AG08395 (cell line): ENCODE measurements at places on chromosomes 2 and 18.
A peak's percentile ranks its signal among the peaks of the same experiment; 100 is the strongest.

GRCh38 chr2:157809212-157809611 lies 66.9 kb downstream of the ACVR1 start:
- peak; percentile 41 for DNase-seq

DNA sequence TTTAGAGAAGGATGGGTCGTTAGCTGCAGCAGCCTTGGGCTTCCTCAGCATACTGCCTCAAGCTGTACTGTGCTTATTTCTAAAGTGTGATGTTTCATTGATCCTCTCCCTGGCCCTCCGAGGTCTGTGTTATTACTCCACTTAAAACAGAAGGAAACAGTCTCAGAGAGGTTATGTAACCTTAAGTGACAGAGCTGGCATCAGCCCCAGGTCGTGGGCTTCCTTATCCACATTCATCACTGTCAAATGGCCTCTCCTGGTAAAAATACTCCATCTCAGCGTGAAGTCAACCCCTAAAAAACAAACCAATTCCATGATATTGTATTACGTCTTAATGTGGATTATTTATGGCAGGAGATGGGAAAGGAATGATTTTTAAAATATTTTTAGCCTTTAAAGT lies 153.3 kb upstream of the NOSTRIN start:
- no peak for DNase-seq

GRCh38 chr2:216756435-216756834 lies 61.1 kb upstream of the IGFBP5 start:
- no peak for DNase-seq

DNA sequence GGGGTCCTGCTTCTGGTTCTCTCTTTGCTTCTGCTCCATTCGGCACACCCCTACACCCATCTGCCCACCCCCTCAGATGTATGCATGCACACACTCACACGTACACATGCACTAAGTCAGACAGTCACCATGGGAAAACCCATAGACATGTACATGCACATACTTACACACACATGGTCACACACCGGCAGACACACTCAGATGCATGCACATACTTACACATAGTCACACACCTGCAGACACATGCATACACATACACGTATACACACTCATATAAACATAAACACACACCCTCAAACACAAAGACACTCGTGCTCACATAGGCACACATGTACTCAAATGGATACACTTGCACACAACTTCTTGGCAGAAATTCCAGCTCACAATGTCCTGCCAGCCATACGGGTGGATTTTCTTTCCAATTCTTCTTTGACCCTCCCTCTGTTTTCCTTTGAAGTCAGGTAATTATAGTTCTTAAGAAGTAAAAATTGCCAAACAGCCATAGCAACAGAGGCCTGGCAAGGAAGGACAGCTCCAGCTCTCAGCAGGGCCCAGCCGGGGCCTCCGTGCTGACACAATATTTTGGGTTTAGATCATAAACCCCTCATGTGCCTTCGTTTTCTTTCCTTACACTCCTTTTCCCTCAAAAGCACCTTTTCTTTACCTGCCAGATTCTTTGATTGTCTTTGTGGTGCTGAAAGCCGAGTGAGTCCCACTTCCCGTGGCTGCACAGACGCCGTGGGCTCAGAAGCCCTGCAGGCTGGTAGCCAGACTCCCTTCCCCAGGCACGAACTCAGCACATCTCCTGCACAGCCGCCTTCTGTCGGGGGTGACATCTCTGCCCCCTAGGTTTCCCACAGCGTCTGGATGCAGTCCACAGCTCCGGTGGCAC lies 195.7 kb downstream of the ARL4C start:
- DNase-seq = no peak

- DNase-seq = no peak
Observed at GRCh38 chr2:1599301-1600085, 144.8 kb downstream of the PXDN start.

GRCh38 chr2:121608967-121609366 lies 40.3 kb downstream of the CLASP1 start:
- DNase-seq = no peak

GRCh38 chr18:34729740-34730355 lies 19.8 kb downstream of the DTNA start:
- DNase-seq = no peak

DNA sequence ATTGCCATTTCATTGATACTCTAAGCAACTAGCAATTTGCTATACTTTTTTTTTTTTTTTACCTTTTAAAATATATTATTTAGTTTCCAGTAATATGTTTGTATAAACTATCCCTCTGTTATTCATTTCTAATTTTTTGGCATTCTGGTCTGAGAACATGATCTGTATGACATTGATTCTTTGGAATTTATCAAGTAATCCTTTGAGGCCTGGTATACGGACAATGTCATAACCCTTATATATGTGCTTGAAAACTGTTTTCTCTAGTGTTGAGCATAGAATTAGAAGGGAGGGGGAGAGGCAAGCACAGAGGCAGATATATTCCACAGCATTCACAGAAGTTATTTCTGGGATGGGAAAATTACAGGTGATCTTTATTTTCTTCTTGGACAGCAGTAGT lies 48.2 kb upstream of the POLE4 start:
- no peak for DNase-seq

GRCh38 chr2:55301277-55301676 lies 32.2 kb upstream of the MTIF2 start:
- no peak for DNase-seq

DNA sequence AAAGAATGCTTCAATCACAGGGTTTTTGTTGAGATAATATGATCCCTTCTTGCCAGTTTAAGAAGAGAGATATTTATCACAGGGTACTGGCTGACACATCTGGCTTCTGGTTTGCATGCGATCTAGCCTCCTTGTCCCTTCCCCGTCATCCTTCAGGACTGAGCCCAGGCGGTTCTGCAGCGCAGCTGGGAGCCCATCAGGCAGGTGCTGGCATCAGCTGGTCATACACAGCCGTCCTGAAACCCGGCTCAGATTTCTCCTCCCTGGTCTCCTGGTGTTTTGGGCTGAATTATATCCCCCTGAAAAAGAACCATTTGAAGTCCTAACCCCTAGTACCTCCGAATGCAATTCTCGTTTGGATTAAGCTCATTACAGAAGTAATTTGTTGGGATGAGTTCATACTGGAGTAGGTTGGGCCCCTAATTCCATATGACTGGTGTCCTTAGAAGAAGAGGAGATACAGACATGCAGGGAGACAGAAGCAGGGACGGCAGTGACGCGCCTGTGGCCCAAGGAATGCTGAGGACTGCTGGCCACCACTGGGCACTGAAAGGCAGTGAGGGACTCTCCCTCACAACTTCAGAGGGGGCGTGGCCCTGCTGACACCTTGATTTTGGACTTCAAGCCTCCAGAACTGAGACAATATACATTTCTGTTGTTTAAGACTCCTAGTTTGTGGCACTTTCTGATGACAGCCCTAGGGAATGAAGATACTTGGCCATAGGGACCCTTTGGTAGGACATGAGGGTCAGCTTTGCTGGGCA lies 83.9 kb upstream of the ODC1 start:
- no peak for DNase-seq

DNA sequence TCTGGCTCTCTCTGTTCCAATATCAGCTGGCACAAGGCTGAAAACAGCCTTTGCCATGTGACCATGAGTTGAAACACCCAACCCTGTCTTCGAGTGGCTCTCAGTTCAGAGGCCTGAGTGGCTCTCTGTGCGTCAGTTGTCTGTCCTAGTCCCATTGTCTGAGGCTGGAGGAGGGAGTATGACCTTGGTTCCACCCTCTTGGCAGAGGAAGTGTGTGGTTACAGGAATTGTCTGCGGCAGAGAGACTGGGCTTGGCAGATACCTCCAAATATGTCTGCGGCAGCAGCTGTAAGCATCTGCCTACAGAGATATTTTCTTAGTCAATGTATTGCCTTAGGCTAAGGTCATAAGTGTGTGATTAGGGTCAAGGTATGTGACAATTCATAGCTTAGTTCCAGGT lies 32.6 kb downstream of the CNGA3 start:
- peak; percentile 90 for DNase-seq

GRCh38 chr18:33603454-33603853 lies 25.4 kb downstream of the ASXL3 start:
- DNase-seq = no peak

GRCh38 chr2:109451671-109452070 lies 162.1 kb downstream of the SEPTIN10 start:
- DNase-seq = no peak

GRCh38 chr2:127857265-127857808 lies 618 bp downstream of the POLR2D start:
- peak; percentile 4 for DNase-seq

DNA sequence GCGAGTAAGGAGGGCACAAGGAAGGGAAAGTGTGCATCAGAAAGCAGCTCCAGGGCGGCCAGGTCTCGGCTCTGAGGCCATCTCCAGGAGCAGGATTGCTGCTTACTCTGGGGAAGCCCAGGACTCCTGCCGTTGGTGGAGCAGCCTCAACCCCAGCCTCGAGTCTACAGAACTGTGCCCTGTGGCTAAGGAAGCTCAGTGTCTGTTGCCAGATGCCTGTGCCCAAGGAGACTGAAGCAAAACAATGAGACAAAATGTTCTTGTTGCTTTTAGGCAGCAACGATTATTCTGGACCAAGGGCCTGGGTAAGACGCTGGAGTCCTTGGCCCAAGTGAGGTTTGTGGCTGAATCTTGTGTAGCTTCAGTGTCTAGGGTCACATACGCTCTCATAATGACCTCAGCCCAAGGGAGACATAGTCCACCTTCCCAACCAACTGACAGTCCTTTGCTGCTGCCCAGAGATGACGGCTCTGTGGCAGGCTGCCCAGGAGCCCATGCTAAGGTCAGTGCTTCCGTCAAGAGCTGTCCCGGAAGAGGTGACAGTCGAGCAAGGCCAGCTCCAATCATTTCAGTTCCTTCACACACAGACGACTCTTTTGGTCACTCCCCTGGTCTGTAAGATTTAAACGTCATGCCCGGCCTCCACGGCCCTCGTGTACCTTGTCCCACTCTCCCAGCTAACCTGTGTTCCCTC lies 223.8 kb downstream of the TTC32 start:
- no peak for DNase-seq

DNA sequence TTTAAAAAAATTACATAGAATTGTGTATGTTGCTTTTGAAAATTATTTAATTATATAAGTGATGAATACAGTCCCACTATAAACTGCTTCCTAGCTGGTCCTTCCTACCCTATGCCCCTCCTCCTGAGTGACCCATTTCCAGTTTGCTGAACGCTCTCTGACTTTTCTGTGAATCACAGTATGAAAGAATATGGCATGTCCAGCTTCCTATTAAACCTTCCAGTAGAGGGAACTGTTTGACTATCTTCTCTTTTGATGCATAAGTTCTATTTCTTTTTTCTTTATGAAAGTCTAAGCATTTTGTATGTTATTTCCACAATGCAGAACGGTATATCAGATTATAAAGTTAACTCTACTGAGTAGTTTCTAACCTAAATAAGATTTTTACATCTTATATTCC lies 41.3 kb downstream of the PSMG2 start:
- DNase-seq = peak; percentile 75

- no peak for DNase-seq
Observed at GRCh38 chr2:6992794-6993228, 75.6 kb downstream of the RNF144A start.

DNA sequence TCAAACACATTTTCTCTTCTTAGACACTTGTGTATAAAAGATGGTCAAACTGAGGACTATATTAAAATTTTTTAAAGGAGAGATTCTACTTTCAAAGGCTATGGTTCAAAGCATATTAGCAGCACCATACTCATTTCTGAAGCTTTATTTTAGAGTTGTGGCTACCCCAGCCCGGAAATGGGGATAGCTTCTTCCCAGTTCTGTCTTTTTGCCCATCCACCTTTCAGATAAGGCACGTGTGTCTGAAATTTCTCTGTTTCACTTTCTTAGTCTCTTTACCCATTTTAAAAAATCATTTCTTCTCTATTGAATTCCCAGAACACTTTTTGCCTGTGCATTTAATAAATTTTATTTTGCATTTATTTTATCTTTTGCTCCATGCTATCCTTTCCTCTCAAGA lies 431.5 kb downstream of the RNF144A start:
- no peak for DNase-seq

GRCh38 chr2:129091620-129092019 lies 773.0 kb upstream of the HS6ST1 start:
- DNase-seq = no peak

DNA sequence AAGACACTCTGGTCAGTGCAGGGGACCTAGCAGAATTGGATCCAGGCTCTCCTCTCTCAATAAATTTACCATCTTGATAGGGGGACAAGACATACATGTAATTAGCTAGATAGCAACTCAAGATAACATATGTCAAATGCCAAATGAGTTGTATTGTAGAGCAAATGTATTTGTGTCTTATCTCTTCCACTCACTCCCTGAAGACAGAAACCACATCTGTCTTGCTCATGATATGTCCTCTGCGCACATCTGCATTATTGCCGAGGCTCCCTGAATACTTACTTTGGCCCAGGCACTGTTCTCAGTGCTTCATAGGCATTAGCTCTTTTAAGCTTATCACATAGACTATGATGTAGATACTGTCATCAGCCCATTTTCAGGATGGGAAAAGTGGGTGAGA lies 122.9 kb upstream of the GATA6 start:
- no peak for DNase-seq

DNA sequence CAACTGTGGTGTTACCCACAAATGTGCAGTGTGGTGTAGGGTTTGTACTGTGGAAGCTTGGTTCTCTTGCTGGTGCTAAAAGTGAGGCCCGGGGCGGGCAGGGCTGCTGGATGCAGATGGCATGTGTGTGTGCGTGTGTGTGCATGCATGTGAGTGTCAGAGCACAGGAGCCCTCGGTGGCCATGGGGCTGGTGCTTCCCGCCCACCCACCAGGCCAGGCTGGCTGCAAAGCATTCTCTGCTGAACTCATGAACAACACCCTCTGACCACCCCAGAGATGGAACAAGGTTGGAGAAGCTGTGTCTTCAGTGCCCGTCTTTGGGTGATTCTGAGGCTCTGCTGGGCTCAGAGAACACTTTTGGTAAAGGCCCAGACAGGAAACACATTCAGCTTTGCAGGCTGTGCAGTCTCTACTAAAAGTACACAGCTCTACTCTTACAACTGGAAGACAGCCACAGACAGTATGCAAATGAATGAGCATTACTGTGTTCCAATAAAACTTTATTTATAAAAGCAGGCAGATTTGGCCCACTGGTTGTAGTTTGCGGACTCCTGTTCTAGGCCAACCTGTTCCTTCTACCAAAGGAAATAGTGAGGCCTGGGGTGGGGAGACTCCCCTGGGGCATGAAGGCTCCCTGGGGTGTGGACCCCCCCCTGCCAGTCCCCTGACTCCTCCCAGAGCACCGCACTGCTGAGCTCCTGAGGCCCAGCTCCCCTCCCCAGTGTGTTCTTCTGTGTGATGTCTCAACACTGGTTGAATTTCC lies 225.3 kb upstream of the HDAC4 start:
- DNase-seq = no peak

DNA sequence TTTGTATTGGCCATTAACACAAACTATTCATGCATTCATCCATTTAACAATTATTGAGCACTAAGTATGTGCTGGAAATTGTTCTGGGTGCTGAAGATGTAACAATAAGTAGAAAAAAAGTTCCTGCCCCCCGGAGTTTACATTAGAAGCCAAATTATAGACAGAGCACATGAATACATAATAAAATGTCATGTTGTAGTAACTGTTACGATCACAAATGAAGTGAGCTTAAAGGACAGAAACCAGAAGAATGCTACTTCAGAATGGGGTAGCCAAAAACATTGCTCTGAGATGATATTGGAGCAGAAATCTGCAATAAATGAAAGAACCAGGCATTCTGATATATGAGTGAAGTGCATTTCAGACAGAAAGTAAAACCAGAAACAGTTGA lies 256.0 kb upstream of the SETBP1 start:
- DNase-seq = no peak
